ENCODE measurements at places on chromosomes 7 and 10.

GRCh38 chr10:133249975-133250754 lies 12.5 kb downstream of the VENTX start:
- DNase-seq, result no peak

GRCh38 chr7:106344861-106345260 lies 60.1 kb upstream of the NAMPT start:
- DNase-seq, result no peak

- no peak for DNase-seq
These were observed 59.0 kb downstream of the ST7 start for GRCh38 chr7:117012284-117012683.

DNA sequence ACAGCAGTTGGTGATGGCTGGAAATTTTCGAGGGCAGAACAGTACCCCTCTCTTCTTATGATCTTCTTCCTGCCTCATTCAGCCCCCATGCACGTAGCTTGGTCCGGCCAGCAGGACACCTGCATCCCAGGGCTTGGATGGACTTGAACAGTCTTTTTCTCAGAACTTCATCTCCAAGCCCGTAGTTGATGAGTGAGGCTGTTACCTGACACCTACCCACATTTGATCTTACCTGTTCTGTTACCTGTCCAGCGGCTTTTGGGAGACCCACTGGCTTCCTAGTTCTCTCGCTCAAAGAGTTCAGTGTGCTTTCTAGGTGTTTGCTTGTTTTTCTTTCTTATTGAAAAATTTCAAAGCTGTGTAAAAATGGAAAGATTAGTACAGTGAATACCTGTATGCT lies 212.2 kb downstream of the CUX1 start:
- no peak for DNase-seq

DNA sequence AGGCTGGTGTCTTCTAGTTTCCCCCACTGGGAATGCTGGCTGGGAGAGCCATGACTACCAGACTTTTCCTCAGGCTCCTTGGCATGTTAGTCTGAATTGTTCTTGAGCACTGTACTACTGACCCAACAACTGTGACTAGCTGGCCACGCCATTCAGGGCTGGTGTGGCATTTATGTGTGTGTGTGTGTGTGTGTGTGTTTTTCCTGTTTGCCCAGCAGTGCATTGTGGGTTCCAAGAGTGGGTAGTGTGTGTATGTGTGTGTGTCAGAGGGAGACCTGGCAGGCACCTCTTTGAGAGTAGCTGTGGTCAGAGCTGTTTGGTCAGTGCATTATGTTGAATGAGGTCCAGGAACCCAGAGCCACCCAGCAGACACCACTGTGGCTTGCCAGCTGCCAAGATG lies 9.2 kb downstream of the PCBD1 start:
- no peak for DNase-seq

DNA sequence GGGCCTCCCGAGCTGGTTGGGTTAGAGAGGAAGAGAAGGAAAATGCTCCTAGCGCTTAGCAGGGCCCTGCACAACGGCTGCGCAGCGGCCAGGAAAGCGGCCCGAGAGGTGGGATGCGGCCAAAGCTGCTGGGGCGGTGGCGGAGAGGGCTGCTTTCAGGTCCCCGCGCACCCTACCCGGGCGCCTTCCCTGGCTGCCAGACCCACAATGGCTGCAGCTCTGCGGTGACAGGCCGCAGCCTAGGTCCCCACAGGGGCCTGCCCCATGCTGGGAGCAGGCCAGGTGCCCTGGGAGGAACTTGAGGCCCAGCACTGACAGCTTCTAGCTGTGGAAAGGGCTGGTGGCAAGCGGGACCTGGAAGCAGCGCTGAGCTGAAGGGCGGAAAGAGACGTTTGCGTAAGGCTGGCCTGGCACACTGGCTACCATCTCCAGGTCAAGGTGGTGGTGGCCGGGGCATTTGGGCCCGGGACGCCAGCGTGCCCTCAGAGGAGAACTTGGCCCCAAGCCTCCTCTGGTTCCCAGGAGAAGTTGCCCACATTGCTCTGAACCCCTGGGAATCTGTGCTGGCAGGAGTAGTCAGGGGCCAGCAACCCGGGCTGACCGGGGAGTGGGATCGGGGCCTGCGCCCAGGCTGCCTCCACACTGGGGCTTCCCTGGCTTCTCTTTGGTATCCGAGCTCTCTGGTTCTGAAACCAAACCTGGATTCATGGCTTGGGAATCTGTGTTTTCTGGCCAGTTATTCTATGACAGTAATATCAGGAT lies 72.9 kb upstream of the ZNF804B start:
- no peak for DNase-seq

GRCh38 chr10:23439961-23440889 lies 1.4 kb downstream of the OTUD1 start:
- DNase-seq, result no peak

- DNase-seq, result no peak
These were observed 34.1 kb upstream of the FOXL3 start for GRCh38 chr7:255721-256361.

DNA sequence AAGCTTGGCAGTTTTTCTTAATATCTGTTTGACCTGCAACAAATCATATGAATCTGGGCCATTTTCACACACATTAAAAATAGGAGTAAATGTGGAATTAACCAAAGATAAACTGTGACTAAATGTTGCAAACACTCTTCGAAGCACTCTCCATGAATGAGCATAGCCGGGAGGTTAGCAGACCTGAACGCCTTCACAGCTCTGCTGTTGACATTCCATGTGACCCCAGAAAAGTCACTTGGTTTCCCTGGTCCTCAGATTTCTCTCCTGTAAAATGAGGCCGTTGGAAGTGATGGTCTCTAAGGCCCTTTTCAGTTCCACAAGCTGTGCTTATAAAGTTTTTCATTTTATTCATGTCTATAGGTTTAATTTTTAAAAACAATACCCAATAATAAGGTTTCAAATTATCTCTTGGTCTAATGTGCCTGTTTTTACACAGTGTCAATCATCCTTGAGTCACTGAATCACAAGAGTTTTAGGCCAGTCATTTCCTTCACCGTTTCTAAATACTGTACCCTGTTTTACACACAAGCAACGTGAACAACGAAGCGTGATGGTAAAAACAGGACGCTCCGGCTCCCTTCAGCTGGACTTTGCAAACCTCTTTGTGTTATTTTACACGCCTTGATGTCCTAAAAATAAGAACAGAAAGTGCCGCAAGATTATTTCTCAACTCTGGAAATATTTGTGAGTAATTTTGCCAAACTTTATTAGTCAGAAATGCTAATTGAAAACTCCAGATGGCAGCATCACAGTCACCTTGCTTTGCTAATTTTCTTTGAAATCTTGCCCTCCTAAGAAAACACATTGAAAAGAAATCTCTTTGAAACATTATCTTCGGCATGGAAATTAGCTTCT lies 38.6 kb upstream of the MET start:
- no peak for DNase-seq

DNA sequence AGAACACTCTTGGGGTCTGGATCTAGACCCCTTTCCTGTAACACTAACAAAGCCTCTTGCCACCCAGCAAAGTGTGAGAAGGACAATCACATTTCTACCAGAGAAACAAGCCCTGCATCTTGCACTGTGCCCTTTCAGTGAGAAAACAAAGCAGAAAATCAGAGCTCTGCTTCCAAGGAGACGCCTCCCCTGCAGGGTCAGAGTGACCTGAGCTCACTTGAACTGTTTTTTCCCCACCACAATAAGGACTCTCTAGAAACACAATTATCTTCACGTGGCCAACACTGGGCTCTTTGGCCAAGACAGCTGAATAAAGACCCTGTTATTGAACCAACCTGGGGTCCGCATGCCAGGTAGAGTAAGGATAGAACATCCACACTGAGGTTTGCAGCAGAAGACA lies 30.1 kb upstream of the PRLHR start:
- no peak for DNase-seq

DNA sequence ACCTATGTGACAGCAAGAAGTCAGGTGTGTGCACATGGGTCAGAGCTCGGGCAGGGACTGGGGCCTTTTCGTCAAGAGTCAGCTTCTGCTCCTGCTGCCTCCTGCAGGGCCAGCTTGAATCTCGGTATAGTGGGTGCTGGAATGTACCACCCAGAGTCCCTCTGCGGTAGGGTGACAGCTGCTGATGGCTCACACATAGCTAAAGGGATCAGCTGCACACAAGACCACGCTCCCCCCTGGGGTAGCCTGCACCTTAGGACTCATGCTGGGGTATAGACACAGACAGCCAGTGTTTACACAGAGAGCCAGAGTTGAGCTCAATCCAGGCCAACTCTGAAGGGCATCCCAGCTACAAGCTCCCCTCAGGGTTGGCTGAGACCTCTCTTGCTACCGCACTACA lies 14.0 kb upstream of the COL13A1 start:
- DNase-seq, result no peak

DNA sequence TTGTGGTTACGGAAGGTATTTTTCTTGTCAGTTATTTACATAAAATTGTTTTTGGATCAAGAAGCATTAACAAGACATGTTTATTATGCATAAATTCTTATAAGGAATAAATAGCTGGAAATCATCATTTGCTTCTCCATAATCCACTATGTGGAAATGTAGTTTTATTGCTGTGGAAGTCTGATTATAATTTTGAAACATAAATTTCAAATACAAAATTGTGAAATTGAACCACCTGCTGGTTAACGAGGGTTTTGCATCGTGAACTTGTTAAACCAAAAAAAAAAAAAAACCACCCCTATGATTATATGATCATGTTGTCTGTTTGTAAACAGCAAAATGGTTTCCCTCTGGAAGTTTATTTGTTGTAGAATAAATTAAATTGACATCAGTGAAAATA lies 25.9 kb downstream of the ABRAXAS2 start:
- no peak for DNase-seq

GRCh38 chr7:123271231-123271630 lies 71.5 kb upstream of the SLC13A1 start:
- no peak for DNase-seq

DNA sequence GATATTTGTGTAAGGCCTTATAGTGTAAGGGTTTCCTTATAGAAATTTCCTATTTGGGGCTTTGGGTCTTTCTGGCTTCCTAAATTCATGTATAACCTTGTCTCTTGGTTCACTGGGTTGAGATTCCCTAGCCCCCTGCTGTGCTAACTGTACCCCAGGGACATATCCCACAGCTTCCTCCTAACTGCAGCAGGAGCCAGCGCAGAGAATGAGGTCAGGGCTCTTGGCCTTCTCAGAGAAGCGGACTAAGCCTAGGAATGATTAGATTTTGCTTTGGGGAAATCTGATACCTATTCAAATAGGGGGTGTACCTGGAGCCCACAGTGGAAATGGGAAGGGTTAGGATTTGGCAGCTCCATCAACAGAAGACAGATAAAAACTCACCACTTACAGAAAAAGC lies 138.1 kb upstream of the EFCAB10 start:
- no peak for DNase-seq

DNA sequence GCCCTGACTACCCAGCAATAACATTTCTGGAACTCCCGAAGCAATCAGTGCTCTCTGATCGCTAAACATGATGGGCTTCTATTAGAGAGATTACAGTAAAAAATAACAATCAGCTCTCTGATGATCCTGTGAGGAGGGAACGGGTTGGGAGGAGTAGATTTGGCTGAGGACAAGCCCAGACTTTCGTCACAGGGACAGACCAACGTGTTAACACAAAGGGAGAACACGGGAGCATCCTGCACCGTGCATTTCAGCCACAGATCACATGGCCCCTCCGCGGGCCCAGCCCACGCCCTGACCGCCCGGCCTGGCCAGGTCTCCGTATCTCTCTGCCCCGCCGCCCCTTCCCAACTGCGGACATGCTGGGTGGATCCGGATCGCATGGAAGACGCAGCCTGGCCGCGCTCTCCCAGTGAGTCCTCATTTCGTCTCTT lies 95.0 kb upstream of the AGBL3 start:
- no peak for DNase-seq

DNA sequence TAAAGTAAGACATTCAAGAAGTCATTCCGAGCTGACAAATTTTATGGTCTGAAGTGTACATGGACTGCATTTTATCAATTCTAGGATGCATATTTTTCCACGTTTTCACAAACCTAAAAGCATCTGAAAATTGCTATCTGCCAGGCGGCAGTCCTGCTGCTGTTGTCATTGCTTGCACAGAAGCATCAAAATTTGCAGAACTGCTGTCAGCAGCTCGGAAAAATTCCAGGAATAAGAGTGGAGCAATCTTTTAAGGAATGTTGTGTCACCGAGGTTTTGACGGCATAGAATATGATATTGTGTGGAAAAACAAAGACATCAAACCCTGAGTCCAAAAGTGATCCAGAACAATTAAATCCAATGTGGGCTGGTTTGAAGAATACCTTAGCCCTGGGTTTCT lies 61.4 kb downstream of the CHCHD3 start:
- DNase-seq, result no peak

GRCh38 chr7:133233142-133233541 lies 19.7 kb upstream of the EXOC4 start:
- DNase-seq, result no peak

DNA sequence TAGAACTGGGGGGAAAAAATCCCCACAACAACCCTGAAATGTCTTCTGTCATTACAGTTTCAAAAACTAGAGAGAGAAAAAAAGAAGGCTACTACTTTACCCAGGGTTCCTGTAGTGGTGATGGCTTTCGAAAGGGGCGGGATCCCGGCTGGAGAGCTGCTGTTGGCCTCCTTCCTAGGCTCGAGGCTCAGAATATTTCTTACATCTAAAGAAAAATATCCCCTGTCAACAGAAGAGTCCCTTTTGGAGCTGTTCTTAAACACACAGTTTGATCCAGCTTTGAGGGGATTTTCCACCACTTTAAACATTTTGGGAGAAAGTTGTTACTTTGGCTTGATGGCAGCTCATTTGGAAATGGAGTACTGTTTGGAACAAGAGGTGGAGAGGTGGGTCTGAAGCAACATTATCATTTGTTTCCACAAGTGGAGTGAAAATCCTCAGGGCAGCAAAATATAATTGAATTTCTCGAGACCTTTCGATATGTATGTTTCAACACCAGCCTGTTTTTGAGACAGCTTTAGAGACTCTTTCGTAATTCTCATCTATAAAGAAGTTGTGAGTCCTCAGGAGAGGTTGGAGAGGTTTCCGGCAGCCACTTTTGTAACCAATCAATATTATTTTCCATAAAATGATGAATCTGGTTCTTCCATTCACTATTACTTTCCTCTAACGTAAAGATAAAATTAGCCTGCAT lies 5.1 kb downstream of the HOXA13 start:
- DNase-seq, result no peak
